ENCODE measurements at places on chromosomes 4 and X. TPM values are rescaled to one million over a fixed set of nuclear protein-coding genes. Genes with fewer than 3 reads are reported as not detected.

The UGT8 gene
- 11.6 TPM for total RNA-seq

The SPANXA2 gene
- not detected for total RNA-seq

The PASD1 gene
- not detected for total RNA-seq

DNA sequence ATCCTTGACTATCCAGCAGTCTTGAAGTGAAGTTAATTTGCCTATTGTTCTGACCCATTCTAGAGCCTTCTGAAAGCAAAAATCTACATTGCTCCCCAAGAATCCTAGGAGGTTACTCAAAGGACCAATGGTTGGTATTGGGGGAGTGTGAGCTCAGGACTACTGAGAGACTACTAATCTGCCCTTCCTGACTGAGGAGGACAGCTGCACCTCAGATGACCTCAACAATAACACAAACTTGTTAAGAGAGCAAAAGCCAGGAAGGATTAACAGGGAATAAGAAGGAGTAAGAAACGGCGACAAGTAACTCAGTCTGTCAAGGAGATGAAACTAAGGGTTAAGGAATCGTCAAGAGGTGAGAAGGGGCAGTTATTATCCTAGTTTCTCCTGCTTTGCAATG lies 43.4 kb downstream of the IDS start:
- DNase-seq, result no peak

GRCh38 chr4:62126064-62126732 lies 926.1 kb downstream of the ADGRL3 start:
- no peak for DNase-seq

- DNase-seq, result no peak
These were observed 92.4 kb downstream of the SLITRK2 start for GRCh38 chrX:145910017-145910416.

DNA sequence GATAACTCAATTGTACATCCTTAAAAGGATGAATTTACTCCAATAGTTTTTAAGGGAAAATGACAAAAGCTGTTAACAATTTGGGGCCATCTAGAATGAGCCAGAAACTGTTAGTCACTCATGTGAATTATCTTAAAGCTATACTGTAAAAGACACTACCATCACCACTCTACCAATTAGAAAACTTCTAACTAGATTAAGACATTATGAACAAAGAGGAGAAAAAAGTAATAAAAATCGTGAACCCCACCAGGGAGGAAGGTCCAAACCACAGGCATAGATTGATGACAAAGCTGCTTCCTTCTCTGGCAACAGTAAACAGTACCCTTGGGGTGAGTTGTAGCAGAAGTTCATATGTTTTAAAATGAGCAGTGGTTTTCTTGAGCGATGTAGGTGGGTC lies 106.1 kb downstream of the PDGFC start:
- DNase-seq, result no peak

DNA sequence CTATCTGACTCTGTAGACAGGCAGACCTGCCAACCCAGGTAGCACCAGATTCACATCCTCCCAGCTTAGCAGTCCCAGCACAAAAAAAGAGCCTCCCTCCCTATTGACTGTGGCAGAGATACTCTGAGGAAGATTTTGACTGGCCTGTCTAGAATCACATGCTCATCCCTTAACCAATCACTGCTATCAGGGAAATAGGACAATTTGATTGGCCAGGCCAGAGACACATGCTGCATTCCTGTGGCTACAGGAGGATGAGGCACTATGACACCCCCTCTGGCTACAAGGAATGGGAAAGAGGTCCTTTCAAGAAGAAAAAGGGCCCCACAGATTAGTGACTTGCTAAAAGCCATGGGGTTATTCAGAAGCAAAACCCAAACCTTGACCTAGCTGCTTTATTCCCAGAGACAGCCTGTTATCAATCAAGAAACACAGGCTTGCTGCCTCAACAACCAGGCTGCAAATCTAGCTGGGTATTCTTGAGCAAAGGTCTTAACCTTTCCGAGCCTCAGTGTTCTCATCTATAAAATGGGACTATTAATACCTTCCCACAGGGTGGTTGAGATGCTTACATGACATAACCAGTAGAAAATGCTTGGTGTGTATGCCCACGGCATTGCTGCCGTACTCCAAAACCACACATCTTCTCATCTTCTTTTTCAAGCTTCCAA lies 147.6 kb downstream of the BCOR start:
- no peak for DNase-seq

GRCh38 chr4:146943691-146944375 lies 1.8 kb downstream of the TTC29 start:
- no peak for DNase-seq

- no peak for DNase-seq
These were observed 1.1 kb upstream of the TBC1D14 start for GRCh38 chr4:6908432-6909112.

GRCh38 chr4:99690472-99690871 lies 32.8 kb upstream of the C4orf54 start:
- DNase-seq, result no peak

Data from epithelial cell of proximal tubule (primary cell).